ENCODE measurements at places on chromosomes 6 and 20. TPM values are rescaled to one million over a fixed set of nuclear protein-coding genes. Genes with fewer than 3 reads are reported as not detected.

DLL1 gene
- 23.8 TPM for total RNA-seq

UBE2C gene
- not detected for total RNA-seq

SMLR1 gene
- not detected for total RNA-seq

PTPRK gene
- 13.6 TPM for total RNA-seq

NT5E gene
- total RNA-seq = 35.4 TPM

GPLD1 gene
- 11.0 TPM for total RNA-seq

GNMT gene
- 0.61 TPM for total RNA-seq

RNF182 gene
- total RNA-seq = 1.7 TPM

ZNF391 gene
- 3.5 TPM for total RNA-seq

CLDN20 gene
- not detected for total RNA-seq

TRIM40 gene
- total RNA-seq = not detected

EIF2S2 gene
- total RNA-seq = 64.5 TPM

ARFGEF3 gene
- total RNA-seq = 2.6 TPM

TREM1 gene
- total RNA-seq = 20.6 TPM

EDN1 gene
- 7.5 TPM for total RNA-seq

CCN6 gene
- not detected for total RNA-seq

HAO1 gene
- not detected for total RNA-seq

FAM209B gene
- total RNA-seq = 0.51 TPM

ANKEF1 gene
- total RNA-seq = 4.9 TPM

HCK gene
- 35.1 TPM for total RNA-seq

ADGRB3 gene
- 0.74 TPM for total RNA-seq

COL20A1 gene
- total RNA-seq = not detected

GMPR gene
- total RNA-seq = 5.9 TPM

RAB23 gene
- 9.4 TPM for total RNA-seq

HLA-DQA2 gene
- total RNA-seq = 1.5 TPM

CLPSL2 gene
- total RNA-seq = not detected

EPPIN gene
- total RNA-seq = not detected

ERMARD gene
- total RNA-seq = 19.8 TPM

ATP6V1G2 gene
- 1.1 TPM for total RNA-seq

HSD17B8 gene
- total RNA-seq = 5.3 TPM

BNIP5 gene
- not detected for total RNA-seq

GFRAL gene
- total RNA-seq = not detected

All from mesenteric fat pad (tissue), 1 donor.